Occipital lobe (tissue), 3 donors: ENCODE measurements at places on chromosomes 1 and 21. TPM values are rescaled to one million over a fixed set of nuclear protein-coding genes. Genes with fewer than 3 reads are reported as not detected.
A peak's percentile ranks its signal among the peaks of the same experiment; 100 is the strongest.

Gene TSSK3
- not detected for total RNA-seq

Gene SLC9C2
- 8.3 TPM for total RNA-seq

DNA sequence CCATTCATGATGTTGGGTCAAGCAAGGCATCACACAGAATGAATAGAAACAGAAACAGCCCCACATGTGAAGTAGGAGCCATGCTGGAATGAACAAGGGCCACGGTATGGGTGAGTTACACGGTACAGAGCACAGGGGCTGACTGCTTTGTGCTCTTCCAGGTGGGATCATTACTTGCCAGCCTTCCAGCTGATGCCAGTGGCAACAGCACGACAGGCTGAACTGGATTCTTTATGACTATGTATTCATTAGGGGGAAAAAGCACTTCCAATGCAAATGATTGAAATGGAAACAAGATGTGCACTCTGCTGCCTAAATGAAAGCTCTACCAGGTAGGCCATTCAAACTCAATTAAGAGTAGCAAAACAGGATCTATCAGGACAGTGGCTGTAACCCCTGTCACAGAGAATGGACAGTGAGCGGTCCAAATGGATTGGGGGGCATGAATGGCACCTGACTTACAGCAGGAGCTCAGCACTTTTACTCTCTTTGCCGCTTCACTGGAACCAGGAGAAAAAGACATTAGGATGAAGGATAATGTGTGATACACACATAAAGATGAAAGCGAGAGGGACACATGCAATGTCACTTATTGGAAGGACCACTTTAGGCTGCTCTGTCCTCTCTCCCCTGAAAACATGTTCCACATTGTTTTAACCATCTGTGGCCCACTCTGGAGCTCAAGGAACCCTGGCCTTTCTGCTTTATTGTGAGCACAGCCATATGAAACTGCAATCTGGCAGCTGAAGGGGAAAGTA lies 23.4 kb upstream of the IRF2BP2 start:
- DNase-seq: no peak

Gene S100A16
- 13.3 TPM for total RNA-seq

Gene RXFP4
- total RNA-seq: not detected

- no peak for DNase-seq
Measured at GRCh38 chr1:208291923-208292711, 47.9 kb upstream of the PLXNA2 start.

Gene TFF2
- total RNA-seq: not detected

DNA sequence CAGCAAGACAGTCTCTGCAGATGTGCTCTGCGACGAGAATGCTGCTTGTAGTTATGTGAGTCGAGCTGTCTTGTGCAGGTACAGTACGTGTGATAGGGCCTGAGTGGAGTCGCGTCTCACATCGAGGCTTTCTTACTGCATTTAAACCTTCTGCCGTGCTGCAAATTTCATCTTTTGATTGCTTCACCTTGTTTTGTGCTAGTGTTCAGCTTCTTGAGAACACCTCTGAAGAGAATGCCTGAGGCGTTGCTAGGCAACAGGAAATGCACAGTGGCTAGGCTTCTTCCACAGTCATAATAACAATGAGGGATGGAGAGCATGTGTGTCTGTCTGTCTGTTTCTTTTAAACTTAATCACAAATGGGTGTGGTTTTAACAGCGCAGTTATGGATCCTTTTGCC lies 52.9 kb downstream of the MRPS6 start:
- DNase-seq: peak; percentile 22

DNA sequence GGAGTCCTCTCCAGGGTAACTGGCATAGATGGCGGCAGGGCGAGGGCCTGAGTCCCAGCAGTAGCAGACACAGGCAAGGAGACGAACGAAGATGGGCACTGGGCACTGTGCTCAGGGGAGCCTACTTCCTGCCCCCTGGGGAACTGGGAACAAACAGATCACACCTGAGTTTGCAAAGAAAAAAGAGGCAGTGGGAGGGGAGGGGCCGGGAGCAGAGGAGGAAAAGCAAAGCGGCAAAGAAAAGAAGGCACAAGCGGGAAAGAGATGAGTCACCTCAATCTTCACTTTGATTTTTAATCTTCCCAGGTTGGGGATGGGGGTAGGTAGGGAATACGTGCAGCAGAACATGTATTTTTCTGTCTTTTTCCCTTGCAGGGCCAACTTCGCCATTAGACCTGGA lies 44.0 kb downstream of the ZSCAN20 start:
- DNase-seq: no peak

- no peak for DNase-seq
Measured at GRCh38 chr1:23593556-23594148, 34.4 kb upstream of the ID3 start.

Gene SASS6
- total RNA-seq: 4.7 TPM

GRCh38 chr1:235617140-235617539 lies 32.4 kb downstream of the GNG4 start:
- no peak for DNase-seq

DNA sequence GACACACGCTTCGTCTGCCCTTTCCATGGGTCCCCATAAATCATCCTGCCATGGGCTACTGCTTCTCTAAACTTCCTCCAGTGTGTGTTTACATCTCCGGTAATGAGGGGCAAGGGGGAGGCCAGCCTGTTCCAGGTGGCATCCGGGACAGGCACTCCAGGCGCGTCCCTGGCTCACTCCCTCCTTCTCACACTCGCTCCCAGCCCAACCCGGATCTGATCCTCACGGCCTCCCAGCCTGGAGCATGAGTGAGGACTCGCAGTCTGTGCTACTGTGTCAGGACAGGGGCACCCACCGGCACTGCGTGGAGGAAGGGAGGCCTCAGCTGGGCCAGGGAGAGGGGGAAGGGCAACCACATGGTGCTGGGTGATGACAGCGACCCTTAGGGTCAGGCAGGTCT lies 225.4 kb downstream of the TRABD2B start:
- no peak for DNase-seq

GRCh38 chr1:208722592-208722991 lies 478.4 kb upstream of the PLXNA2 start:
- DNase-seq: no peak

DNA sequence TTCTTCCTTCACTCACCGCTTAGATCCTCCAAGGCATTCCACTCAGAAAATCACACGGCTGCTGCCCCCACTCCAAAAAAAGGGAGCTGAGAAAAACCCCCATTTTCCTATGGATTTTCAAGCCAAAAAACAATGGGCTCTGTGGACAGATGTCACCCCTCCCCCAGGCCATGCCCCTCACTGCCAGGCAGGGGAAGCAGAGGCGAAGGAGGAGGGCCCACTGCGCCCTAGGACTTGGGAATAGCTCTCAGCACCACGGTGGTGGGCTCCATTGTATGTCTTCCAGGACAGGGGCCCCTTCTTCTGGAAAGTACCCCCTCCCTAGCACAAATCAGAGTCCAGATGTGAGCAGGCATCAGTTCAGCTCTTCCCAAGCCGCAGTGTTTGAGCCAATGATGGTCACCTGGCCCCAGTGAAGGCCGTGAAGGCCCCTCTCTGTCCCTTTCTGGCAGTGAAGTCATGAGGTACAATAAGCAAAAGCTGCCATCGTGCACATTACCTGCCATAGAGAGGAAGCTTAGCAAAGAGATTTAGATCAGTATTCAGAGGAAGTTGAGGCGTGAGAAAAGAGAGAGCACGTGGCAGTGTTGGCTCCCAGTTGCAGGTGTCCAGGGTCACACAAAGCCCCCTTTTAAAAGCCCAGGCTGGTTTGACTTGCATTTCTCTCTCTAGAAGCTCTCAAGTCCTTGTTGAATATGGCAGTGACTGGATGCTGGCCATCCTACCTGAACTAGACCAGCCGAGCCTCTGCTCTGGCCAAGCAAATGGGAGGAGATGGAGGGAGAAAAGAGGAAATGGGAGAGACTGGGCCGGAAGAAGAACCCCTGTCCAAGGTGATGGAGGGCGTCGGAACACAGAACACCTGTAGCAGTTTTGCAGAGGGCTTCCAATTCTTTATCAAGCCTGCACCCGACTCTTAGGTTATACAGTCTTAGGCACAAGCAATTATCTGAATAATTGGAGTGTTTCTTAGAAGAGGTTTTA lies 149.0 kb downstream of the TOMM20 start:
- no peak for DNase-seq

Gene NTMT2
- not detected for total RNA-seq

GRCh38 chr1:64482720-64483119 lies 12.8 kb downstream of the CACHD1 start:
- DNase-seq: no peak

GRCh38 chr1:244205171-244205570 lies 154.1 kb downstream of the ZBTB18 start:
- DNase-seq: no peak
